ENCODE measurements at places on chromosomes 5 and 9. TPM values are rescaled to one million over a fixed set of nuclear protein-coding genes. Genes with fewer than 3 reads are reported as not detected.

GRCh38 chr9:134968823-134969090 is 51.0 kb upstream of the FCN1 start:
- DNase-seq: peak; percentile 8

DNA sequence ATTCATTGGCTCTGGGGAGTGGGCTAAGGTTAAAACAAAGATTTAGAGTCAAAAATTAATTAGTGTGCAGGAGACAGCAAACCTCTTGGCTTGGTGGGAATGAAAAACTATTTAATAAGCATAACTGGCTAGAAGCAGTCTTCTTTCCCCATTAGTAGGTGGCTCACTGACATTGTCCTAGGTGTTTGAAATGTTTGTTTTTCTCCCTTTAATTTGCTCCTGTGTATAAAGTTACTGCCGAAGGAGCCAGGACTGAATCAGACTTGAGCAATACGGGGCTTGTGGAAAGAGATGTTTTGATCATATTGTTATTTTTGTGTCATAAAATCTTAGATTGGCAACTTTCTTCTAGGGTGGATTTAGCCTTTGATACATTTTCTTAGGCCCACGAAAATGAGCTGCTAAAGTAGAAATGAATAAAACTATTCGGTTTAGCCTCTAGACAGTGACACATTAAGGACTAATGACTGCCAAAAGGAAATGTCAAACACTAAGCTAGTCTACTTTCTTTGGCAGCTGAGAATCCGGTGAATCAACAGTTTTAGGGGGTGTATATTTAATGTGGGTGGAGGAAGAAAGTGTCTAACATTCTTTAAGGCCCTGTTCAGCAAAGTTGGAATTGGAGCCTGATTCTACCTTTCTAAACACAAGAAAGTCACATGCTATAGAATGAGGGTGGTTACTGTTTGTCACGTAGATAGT is 30.2 kb downstream of the LRRTM2 start:
- no peak for DNase-seq

DNA sequence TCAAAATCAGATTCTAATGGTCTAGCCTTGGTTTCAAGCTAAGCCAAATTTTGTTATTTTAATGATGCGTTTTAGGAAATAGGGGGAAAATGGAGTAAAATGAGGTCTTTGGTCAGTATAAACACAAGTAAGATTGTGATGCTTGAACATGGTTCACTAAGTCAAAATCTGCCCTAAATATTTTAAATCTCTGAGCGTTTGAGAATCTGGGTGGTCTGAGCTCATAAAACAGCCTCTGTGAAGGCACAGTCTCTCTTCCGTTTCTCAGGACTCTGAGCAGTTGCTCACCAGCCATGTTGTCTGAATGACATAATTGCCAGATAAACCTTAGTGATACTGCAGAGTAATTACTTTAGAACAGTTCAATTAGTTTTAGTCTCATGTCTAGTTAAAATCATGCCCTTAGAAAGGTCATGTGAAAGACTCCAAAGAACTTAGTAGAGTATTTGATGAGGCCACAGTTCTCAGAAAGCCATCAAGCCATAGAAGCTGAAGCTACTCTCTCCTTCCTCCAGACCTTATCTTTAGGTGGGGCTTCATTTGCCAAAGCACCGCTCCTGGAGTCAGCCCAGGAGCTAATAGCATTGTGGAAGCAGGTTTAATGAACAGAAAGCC is 257.1 kb upstream of the MAP3K1 start:
- DNase-seq: no peak

DNA sequence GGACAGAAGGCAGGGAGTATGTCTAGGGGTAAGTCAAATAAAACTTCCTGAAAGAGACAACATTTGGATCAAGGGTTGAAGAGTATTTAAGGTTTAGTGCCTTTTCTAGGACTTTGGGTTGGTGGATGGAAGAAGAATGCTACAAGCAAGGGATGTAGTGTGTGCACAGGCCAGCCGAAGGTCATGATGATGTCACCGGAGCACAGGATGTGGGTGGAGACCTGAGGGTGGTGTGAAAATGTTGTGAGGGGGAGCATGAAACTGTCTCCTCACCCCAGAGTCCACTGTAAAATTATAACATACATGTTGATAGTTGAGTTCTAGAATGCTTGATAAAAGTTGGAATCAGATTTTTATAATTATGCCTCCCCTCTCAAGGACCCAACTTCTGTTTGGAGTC is 553.3 kb upstream of the SGCD start:
- no peak for DNase-seq

GRCh38 chr5:140550147-140551079 is 3.0 kb downstream of the EIF4EBP3 start:
- no peak for DNase-seq

DNA sequence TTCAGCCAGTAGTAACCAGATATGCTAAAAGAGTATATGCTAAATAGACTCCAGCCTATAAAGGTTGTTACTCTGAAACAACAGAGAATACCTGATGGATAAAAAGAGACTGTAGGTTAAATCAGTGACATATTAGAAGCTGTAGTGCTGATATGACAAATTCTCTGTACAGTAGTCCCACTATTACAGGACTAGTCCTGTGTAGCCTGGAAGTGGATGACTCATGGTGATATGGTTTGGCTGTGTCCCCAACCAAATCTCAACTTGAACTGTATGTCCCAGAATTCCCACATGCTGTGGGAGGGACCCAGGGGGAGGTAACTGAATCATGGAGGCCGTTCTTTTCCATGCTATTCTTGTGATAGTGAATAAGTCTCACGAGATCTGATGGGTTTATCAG is 276.2 kb upstream of the POU5F2 start:
- DNase-seq: no peak

DNA sequence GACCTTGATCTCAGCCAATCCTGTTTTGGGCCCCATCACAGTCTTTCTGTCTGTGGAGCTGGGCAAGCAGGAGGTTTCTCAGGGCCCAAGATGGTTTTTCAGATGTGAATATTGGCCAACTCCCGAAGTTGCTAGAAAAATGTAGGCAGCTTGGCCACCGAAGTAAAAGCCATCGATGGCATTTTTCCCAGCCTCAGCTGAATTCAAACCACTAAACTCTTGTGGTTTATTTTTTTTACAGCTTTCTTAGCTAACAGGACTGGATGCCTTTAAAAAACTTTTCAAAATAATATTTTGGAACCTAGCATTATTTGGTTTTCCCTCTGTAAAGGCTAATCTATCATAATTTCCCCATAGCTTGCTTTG is 102.5 kb upstream of the ERCC6L2 start:
- DNase-seq: no peak

- no peak for DNase-seq
Observed at GRCh38 chr5:105767267-105767666, 1903.5 kb downstream of the EFNA5 start.

DNA sequence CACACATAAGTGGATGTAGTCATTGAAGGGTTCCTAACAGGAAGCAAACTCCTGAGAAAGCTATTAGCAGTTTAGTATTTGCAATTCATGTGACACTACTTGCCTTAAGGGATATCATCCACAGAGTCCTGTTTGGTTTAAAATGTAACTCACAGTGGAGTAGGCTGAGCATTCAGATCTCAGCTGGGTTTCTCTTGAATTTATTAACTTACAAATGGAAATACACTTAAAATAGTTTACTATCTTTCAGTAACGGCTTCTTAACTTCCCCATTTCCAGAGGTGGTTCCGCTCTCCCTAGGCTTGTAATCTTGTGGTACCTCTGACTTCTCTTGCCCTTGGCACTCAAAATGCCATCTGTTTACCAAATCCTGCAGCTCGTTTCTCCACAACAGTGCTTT is 660.7 kb upstream of the ADAMTS16 start:
- DNase-seq: no peak

The TRAF1 gene
- total RNA-seq: 1.4 TPM

The ECM2 gene
- not detected for total RNA-seq

The SH3TC2 gene
- 0.07 TPM for total RNA-seq

The INVS gene
- 9.4 TPM for total RNA-seq

The CTSL gene
- total RNA-seq: 46.8 TPM

The FOXD4L5 gene
- total RNA-seq: not detected

The TAF11L5 gene
- not detected for total RNA-seq

The AQP7 gene
- not detected for total RNA-seq

Measured in H7 (cell line).